Activated CD8-positive, alpha-beta memory T cell treated with anti-CD3 and anti-CD28 coated beads for 48 hours (primary cell): ENCODE measurements at places on chromosomes 5 and 9.

GRCh38 chr9:91943478-91944470, 6.3 kb downstream of the ROR2 start:
- DNase-seq: no peak

DNA sequence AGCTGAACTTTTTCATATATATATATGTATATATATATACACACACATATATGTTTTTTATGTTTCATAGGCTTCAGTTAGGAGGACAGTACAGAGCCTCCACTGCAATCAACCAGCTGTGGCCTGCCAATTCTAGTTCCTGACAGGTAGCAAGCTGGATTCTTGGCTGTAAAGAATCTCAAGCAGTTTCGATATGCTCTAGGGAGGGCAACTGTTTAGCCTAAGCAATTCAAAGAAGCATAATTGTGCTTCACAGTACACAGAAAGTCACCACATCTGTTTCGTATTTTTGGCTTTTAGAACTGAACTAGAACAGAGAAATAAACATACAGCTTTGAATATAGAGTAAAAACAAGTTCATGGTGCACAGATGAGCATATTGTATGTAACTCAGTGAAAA, 152.4 kb upstream of the ARRDC3 start:
- no peak for DNase-seq

- no peak for DNase-seq
Observed at GRCh38 chr9:88997646-88998045, 6.4 kb downstream of the S1PR3 start.

DNA sequence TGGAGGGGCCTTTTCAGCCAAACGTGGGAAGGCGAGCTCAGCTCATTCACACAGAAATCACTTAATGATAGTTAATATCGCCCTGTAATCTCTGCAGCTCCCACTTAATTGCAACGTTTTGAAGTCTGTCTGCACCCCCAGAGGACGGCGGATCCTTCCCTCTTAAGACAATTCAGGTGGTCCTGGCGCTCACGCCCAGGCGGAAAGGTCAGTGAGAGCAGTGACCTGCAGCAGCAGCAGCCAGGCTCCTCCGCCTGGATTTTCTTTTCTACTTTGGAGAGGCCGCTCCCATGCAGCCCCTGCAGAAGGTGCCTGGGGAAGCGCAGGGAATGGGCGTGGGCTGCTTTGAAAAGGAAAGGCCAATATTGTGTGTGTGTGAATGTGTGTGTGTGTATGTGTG, 400.9 kb upstream of the IRX1 start:
- no peak for DNase-seq
